ENCODE measurements at places on chromosomes 1 and 21. TPM values are rescaled to one million over a fixed set of nuclear protein-coding genes. Genes with fewer than 3 reads are reported as not detected.

The PPCS gene
- 79.4 TPM for polyA plus RNA-seq

The FAM163A gene
- 0.60 TPM for polyA plus RNA-seq

The HSD11B1 gene
- polyA plus RNA-seq: 2.4 TPM

The SMCP gene
- not detected for polyA plus RNA-seq

The DHRS3 gene
- polyA plus RNA-seq: 36.5 TPM

The CRYAA gene
- polyA plus RNA-seq: not detected

The PADI6 gene
- polyA plus RNA-seq: not detected

The DNALI1 gene
- 4.8 TPM for polyA plus RNA-seq

The USH2A gene
- not detected for polyA plus RNA-seq

The SERPINC1 gene
- polyA plus RNA-seq: not detected

The PCAT6 gene
- polyA plus RNA-seq: 1.7 TPM

The CLCA1 gene
- polyA plus RNA-seq: 184 TPM

The ATP1A2 gene
- 1.8 TPM for polyA plus RNA-seq

The RBP7 gene
- 10.8 TPM for polyA plus RNA-seq

The ANGPTL7 gene
- 0.51 TPM for polyA plus RNA-seq

The BECN2 gene
- not detected for polyA plus RNA-seq

The DIO1 gene
- not detected for polyA plus RNA-seq

The DDX20 gene
- polyA plus RNA-seq: 6.1 TPM

The PTPRF gene
- 31.7 TPM for polyA plus RNA-seq

The GRHL3 gene
- 0.63 TPM for polyA plus RNA-seq

The TMEM51 gene
- polyA plus RNA-seq: 15.3 TPM

The CFAP107 gene
- polyA plus RNA-seq: under 0.01 TPM

The DESI2 gene
- polyA plus RNA-seq: 24.5 TPM

The SLC44A5 gene
- polyA plus RNA-seq: not detected

The DNM3 gene
- polyA plus RNA-seq: 0.60 TPM

The KRTAP13-2 gene
- polyA plus RNA-seq: 6.0 TPM

The CD101 gene
- 0.60 TPM for polyA plus RNA-seq

The AMY1A gene
- polyA plus RNA-seq: not detected

The SAMD13 gene
- 31.8 TPM for polyA plus RNA-seq

The DNASE2B gene
- not detected for polyA plus RNA-seq

The CGN gene
- 91.9 TPM for polyA plus RNA-seq

The USP24 gene
- polyA plus RNA-seq: 16.4 TPM

The MSTO1 gene
- polyA plus RNA-seq: 4.2 TPM

The OR2L13 gene
- polyA plus RNA-seq: 0.15 TPM

The GART gene
- 36.4 TPM for polyA plus RNA-seq

The CFHR3 gene
- not detected for polyA plus RNA-seq

The FAM72B gene
- 2.6 TPM for polyA plus RNA-seq

The SH3BP5L gene
- 16.2 TPM for polyA plus RNA-seq

The SH2D5 gene
- not detected for polyA plus RNA-seq

The KRTAP11-1 gene
- not detected for polyA plus RNA-seq

The CA6 gene
- polyA plus RNA-seq: not detected

The LHX8 gene
- polyA plus RNA-seq: not detected

The TRABD2B gene
- 1.8 TPM for polyA plus RNA-seq

The AJAP1 gene
- polyA plus RNA-seq: 0.04 TPM

Data from sigmoid colon (tissue), 7 donors.